ENCODE measurements at places on chromosomes 2 and 18. TPM values are rescaled to one million over a fixed set of nuclear protein-coding genes. Genes with fewer than 3 reads are reported as not detected.

The CASP10 gene
- 5.9 TPM for polyA plus RNA-seq

The PARD3B gene
- polyA plus RNA-seq, result 7.2 TPM

The LOXHD1 gene
- polyA plus RNA-seq, result 3.6 TPM

The HOXD13 gene
- polyA plus RNA-seq, result not detected

The PRKAG3 gene
- polyA plus RNA-seq, result 18.3 TPM

The LIMS1 gene
- 49.8 TPM for polyA plus RNA-seq

The PSMD1 gene
- 76.0 TPM for polyA plus RNA-seq

The PHLPP1 gene
- polyA plus RNA-seq, result 5.6 TPM

The CYP26B1 gene
- polyA plus RNA-seq, result 14.3 TPM

The CD28 gene
- polyA plus RNA-seq, result 4.4 TPM

The TTL gene
- polyA plus RNA-seq, result 47.1 TPM

The IGFBP5 gene
- polyA plus RNA-seq, result 578 TPM

The SERPINB8 gene
- 3.2 TPM for polyA plus RNA-seq

The ACTR1B gene
- polyA plus RNA-seq, result 50.0 TPM

The IL1F10 gene
- polyA plus RNA-seq, result not detected

- DNase-seq, result no peak
Observed at GRCh38 chr18:26516964-26517363, 31.4 kb downstream of the KCTD1 start.

DNA sequence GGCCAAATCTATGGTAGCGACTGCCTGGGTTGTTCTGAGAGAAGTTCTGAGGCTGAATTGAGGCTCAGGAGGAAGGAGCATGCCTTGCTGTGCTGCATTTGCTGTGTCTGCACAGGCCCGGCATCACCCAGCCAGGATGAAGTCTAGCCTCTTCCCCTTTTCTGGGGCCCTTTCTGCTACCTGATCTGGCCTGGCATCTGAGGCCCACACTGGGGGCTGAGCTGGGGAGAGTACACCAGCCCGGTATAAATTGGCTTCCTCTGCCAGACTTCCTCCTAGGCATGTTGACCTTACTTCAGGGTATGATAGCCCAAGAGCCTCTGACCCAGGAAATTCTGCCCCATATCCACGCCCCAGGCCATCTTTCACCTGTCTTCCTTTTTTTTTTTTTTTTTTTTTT, 30.0 kb downstream of the MRPL35 start:
- no peak for DNase-seq

DNA sequence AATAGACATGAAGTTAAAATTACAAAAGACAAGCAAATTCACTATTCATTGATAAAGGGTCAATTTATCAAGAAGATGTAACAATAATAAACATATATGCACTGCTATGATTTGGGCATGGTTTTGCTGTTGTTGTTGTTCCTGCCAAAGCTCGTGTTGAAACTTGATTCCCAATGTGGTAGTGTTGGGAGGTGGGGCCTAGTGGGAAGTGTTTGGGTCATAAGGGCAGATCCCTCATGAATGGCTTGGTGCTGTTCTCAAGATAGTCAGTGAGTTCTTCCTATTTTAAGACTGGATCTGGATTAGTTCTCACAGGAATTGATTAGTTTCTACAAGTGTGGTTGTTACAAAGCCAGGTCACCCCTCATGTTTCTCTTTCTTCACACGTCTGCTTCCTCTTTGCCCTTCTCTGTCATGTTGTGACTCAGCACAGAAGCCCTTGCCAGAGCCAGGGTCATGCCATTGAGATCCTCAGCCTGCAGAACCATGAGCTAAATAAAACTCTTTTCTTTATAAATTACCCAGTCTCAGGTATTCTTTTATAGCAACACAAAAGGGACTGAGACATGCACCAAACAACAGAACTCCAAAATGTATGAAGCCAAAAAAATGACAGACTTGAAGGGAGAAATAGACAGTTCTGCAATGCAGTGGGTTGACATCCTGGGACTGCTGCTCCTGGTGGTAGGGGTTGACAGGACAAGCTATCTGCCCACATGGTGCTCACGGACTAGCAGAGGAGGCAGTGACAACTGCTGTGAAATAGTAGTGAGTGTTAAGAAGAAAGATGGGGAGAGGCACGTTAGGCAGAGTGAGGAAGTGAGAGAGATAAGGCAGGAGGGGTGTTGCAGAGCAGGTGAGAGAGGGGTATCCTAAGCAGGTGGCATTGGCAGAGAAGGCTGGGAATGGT, 18.6 kb upstream of the SKA1 start:
- no peak for DNase-seq

- DNase-seq, result no peak
Observed at GRCh38 chr18:4134700-4135099, 320.4 kb downstream of the DLGAP1 start.

GRCh38 chr2:179543361-179543901, 278.8 kb upstream of the SESTD1 start:
- DNase-seq, result no peak

DNA sequence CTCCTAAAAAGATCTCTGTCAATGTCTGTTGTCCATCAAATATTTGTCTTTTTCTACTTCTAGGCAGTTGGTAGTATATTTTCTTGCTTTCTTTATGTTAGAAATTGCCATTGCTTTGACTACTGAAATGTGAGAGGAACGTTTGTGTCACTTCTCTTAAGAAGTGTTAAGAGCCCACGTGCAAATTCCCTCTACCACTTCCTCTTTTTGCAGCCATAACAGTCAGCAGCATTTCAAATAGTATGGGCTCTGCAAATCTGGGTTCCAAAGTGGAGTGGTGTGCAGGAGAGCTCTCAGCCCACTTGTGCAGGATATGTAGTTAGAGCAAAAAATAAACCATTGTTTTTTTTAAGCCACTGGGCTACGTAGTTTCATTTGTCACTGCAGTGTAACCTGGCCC, 314.0 kb downstream of the MEIS1 start:
- no peak for DNase-seq

DNA sequence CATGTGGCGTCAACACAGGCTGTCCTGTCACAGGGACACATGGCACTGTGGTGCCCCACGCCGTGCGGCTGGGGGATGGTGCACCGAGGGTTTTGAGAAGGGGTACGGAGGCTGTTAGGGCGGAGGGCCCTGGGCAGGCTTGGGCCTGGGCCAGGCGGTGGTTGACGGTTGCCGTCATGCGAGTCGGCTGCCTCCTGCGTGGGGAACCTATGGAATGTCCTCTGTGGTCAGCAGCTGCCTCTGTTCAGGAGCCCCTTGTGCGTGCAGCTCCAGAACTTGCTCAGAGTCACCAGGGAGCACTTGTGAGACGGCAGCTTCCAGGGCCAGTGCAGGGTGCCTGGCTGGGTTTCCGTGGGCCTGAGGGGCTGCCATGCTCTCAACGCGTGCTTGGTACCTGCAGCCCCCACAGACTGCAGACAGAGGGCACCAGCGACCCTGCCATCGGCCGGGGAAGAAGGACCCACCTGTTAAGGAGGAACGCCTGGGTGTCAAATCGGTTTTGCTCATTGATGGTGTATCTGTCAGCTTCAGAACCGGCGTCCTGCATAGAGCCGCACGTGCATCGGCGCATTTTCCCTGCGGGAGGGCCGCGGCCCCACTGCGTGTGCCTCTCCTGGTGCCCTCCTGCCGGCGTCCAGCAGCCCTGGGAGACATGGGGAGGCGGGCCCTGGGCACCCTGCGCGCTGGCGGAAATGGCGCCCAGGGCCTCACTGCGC, 10.0 kb upstream of the D2HGDH start:
- DNase-seq, result no peak

DNA sequence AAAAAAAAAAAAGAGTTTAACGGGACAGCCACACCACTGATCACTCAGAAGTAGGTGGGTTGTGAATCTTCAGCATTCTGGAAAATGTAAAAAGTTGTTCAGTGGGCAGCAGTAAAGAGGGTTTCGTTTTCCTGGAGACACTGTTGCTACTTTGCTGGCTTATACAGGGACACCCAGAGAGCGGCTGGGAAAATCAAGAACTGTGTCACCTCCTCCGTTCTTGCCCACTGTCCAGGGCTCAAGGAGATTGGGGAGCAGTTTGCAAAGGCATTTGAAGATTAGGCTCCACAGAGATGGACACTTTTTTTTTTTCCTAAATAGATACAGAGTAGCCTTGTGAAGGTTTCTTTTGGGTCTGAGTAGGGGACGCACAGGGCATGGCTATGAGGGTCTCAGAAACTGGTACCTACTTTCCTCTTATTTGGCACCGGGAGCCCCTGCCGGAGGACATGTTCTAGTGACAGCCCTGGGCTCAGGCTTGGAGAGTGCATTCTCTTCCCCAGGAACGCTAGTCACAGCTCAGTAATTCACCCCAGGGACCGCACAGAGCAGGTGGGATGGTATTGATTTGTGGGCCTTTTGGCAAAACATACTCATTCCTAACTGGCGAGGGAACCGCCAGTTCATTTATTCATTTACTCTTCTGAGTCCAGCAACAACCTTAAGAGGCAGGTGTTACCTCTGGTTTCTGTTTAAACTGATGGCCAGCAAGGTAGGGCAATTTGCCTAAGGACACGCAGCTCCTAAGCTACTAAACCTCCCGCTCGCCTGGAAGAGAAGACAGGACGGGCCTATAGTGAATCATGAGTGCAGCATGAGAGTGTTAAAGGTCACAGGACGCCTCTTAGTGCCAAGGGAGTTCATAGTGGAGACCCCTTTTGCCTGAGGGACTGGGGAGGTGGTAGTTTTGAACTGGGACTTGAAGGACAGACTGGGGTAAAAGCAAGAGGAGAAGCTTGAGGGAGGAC, 53.1 kb downstream of the HPCAL1 start:
- DNase-seq, result no peak

DNA sequence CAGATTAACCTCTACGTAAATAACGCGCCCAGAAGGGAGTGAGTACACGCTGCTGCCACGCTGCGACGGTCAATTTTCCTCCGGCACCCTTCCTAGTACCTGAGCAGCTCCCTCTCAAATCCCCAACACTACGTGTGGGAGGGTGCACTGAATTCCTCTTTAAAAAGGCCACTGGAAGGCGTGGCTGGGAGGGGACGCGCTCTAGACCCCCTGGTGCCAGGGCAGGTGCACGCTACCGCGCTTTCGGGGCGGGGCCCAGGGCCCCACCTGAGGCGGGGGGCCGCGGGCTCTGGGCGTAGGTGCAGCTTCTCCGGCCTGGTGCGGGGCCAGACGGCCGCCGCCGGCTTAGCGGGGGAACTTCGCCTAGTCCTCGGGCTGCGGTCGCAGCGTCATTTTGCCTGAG, 668 bp upstream of the ANKRD12 start:
- DNase-seq, result no peak

- DNase-seq, result no peak
Observed at GRCh38 chr2:170836027-170836426, 19.3 kb downstream of the GAD1 start.

- no peak for DNase-seq
Observed at GRCh38 chr2:128292599-128293425, 25.9 kb downstream of the HS6ST1 start.

GRCh38 chr2:25131567-25132298, 36.6 kb downstream of the POMC start:
- DNase-seq, result no peak

GRCh38 chr2:88753833-88754584, 62.5 kb downstream of the RPIA start:
- no peak for DNase-seq

DNA sequence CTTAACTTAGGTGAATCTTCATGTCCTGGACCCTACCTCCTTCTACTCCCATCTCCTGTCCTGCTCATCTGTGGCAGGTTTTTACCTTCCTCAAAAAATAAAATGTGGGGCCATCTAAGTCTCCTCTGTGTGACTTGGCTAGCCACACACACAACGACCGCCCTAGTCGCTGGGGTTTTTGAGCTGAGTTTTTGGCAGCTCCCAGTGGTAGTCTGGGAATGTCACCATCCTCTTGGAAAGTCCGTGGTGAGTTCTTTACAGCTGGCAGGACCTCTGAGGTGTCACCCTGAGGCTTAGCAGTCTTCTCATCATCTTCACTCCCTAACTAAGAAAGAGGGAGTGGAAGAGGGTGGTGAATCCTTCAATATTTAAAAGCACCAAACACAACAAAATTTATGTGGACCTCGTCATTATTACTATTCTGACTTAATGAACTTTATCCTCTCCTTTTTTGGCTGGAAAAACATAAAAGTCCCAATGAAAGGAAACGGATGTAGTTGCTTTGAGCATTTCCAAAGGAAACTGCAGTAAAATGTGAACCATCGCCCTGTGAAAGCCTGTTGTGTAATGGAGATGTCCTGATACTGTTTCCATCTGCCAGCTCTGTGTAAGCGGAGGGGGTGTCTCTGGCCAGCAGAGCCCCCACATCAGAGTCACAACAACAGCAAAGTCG, 78.6 kb downstream of the VAPA start:
- peak; percentile 62 for DNase-seq

DNA sequence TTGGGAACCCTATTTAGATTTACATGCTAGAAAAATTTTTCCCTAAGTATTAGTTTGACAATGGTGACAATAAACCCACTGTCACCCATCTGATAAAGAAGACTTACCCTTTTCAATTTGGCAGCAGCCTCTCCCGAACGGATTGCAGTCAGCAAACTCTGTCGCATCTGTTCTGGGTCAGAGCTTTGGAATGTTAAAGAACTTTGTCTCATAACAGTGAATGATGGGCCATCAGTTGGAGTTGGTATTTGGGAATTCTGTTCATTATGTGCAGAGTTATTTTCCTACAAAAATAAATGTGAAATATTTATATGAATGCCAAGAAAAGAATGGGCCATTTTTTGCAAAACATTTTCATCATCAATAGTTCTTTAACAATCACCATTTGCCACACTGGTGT, 70.8 kb upstream of the GRB14 start:
- DNase-seq, result no peak

DNA sequence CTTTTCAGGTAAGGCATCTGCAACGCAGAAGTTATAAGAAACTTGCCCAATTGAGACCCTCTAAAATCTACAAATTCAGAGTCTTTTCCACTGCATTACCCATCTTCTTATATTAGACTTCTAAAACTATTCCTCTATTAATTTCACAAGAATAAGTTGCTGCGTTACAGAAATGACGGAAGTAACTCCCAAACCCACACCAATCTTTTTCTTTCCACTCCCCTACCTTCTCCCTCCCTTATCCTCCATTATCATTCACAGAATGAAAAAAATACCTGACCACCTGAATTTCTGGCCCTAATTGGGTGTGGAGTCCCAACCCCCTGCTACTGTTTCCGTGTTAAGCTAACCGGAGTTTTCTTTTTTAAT, 689 bp downstream of the RPRD1A start:
- DNase-seq, result no peak

DNA sequence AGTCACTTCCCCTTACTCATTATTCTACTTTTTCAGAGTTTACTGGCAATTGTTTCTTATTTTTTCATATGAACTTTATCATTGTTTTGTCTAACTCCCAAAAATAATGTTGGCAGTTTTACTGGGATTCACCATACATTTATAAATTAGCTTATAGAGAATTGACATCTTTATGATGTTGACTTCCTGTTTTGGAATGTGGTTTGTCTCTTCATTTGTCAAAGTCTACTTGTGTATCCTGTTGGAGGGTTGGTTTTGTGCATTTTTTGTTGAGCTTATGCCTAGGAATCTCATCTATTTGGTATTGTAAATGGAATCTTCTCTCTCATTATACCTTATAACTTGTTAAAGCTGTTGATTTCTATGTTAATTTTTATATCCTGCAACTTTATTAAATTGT, 16.4 kb downstream of the EPC2 start:
- DNase-seq, result no peak

- DNase-seq, result no peak
Observed at GRCh38 chr18:74517236-74517630, 17.1 kb upstream of the CNDP1 start.

- no peak for DNase-seq
Observed at GRCh38 chr2:179842498-179843153, 18.8 kb downstream of the ZNF385B start.

- DNase-seq, result peak; percentile 81
Observed at GRCh38 chr2:74515981-74516633, 1.9 kb downstream of the TLX2 start.

- DNase-seq, result peak; percentile 23
Observed at GRCh38 chr2:80326214-80326613, 21.7 kb upstream of the LRRTM1 start.
